ENCODE measurements at places on chromosomes 2 and 18.

DNA sequence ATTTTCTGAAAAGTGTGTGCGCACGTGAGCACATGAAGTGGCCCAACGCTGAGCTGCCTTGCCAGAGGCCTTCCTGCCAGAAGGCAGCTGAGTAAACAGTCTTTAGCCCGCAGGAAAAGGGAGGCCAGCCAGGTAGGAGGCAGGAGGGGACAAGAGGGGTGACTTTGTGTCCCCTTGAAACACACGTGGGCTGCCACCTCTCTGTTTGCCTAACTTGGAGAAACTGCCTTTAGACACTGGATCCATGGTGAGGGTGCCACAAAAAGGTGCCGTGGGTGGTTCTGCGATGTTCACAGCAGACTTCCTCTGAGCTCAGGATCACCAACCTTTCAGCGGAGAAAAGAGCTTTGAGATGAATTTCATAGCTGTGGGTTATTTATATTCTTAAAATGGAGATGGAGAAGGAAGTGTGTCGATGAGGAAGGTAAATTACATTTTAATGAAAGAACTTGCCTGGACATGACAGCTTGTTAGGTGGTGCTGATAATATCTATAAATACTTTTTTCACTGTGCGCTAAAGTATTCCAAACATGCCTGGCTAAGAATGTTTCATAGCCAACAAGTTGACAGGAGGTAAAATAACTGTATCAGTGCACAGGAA lies 36.6 kb upstream of the ASB1 start:
- peak; percentile 48 for DNase-seq

GRCh38 chr18:6731222-6731596 lies 1.7 kb downstream of the ARHGAP28 start:
- DNase-seq = peak; percentile 84

- DNase-seq = peak; percentile 85
These were observed 102.4 kb downstream of the GALNT3 start for GRCh38 chr2:165691615-165692014.

- no peak for DNase-seq
These were observed 76.9 kb upstream of the RIT2 start for GRCh38 chr18:43192408-43192807.

- DNase-seq = no peak
These were observed 115.4 kb upstream of the CDC42EP3 start for GRCh38 chr2:37786854-37787253.

- no peak for DNase-seq
These were observed 938.9 kb downstream of the CPS1 start for GRCh38 chr2:211495339-211495738.

DNA sequence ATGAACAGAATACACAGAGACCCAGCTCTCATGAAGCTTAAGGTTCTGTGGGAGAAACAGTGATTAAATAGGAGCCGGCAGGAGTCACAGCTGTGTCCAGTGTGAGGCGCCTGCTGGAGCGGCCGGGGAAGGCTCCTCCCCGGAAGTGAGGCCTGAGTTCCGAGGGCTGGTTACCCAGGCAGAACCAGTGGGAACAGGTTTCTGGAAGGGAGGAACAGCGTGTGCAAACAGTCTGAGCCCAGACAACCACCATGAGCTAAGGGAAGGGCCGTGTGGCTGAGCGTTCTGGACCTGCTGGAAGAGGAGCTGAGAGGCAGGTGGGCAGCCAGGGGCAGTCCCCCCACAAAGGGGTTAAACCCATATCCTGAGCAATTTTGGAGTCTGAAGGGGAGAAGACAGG lies 26.0 kb upstream of the NPAS2 start:
- DNase-seq = no peak

GRCh38 chr18:76233876-76234675 lies 261.0 kb downstream of the ZNF516 start:
- peak; percentile 19 for DNase-seq

GRCh38 chr2:118968961-118969733 lies 27.2 kb downstream of the MARCO start:
- no peak for DNase-seq

DNA sequence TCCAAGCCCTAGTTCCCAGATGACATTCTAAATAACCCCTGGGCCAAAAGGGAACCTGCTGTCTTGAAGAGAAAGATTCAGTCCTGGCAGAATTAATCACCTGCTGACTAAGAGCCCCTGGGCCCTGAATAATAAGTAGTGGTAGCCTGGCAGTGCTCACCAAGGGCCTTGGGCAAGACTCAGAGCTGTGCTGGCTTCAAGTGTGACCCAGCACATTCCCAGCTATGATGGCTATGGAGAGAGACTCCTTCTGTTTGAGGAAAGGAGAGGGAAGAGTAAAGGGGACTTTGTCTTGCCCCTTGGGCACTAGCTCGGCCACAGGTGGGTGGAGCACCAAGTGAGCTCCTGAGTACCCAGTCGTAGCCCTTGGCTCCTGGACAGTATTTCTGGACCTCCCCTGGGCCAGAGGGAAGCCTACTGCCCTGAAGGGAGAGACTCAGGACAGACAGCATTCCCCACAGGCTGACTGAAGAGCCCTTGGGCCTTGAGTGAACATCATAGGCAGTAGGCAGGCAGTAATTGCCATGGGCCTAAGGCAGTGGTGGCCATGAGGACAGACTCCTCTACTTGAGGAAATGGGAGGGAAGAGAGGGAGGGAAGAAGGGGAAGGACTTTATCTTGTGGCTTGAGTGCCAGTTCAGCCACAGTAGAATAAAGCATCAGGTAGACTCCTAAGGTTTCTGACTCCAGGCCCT lies 40.0 kb upstream of the INPP4A start:
- no peak for DNase-seq

- DNase-seq = no peak
These were observed 50.3 kb upstream of the ID2 start for GRCh38 chr2:8631465-8632005.

DNA sequence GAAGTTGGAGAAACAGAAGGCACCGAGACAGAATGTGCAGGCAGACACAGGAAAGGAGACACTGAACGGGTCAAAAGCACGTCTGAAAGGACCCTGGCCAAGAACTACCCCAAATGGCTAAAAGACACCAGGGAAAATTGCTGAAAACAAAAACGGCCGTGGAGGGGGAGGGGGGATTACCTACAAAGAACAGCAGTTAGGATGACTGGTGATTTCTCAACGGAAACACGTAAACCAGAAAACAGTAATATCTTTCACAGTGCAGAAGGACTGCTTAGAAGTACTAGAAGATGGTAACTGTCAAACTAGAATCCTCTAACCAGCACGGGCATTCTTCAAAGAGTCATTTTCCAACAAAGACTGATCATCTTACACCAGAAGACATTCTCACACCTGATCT lies 142.6 kb downstream of the HDAC4 start:
- DNase-seq = no peak

DNA sequence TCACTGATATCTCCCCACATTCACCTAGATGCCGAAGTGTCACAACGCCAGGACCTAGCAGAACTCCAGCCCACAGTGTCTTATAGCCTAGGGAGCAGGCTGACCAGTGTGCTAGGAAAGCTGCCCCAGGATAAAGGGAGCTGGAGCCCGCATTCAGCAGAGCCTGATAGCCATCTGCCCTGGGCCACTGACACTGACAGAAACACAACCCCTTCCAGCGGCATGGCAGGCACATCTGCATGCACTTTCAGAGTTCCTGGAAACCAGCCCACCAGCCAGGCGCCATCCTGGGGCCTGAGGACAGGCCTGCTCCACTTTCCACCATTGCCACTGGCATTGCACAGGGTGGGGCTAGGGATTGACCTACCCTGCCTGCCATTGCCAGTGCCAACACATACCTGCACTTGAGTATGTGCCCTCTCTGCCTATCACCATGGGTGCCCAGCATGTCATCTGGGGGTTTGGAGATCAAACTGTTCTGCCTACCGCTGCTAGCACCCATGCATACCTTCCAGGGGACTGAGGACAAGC lies 290.1 kb upstream of the KLHL14 start:
- DNase-seq = no peak

DNA sequence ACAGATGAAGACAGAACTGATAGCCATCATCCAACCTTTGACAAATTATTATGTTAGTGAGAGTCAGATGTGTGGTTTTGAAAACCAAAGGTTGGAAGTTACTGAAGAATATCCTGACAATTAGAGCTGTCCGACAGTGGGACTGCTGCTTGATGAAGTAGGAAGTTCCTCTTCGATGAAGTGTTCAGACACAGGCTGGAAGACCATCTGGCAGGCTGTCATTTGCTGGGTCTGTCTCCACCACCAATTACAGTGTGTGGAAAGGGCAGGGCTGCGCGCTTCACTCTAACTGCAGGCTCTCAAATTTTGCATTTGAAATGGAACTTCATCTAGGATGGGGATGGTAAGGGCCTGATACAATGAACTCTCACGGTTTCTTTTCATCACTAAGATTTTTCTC lies 313.8 kb downstream of the PIK3C3 start:
- DNase-seq = no peak

- DNase-seq = no peak
These were observed 9.7 kb upstream of the RMC1 start for GRCh38 chr18:23493654-23494053.

DNA sequence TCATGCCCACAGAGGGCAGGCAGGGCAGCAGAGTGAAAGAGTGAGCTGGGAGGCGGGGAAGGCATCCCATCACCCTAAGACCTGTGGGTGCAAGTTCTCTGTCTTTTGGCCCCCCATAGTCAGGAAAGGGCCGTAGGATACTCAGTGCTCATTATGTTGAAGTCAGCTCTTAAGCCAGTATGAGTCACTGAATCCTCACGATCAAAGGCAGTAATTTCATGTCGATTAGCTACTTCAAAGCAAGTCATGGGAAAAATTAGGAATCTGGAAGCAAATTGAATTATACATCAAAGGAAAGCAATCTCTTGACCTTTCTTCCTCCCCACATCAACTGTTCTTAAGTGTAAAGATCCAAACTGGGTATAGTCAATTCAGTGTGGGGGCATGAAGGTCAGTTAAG lies 178.9 kb downstream of the FHOD3 start:
- DNase-seq = no peak

DNA sequence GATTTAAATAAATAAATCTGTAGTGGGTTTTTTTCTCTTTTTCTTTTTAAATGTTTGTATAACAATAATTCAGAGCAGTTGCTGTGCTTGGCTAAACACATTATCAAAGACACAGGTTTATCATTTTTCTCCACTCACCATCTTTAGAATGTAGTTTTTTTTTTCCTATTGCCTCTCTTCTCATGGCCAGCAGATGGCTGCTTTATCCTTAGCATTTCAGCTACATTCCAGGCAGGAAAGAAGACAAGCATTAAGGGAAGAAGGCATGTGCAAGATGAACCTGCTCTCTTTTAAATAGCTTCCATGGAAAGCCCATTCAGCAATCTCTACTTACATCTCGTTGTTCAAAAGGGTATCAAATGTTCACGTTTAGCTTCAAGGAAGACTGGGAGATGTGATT lies 42.6 kb downstream of the ARHGAP15 start:
- peak; percentile 38 for DNase-seq

DNA sequence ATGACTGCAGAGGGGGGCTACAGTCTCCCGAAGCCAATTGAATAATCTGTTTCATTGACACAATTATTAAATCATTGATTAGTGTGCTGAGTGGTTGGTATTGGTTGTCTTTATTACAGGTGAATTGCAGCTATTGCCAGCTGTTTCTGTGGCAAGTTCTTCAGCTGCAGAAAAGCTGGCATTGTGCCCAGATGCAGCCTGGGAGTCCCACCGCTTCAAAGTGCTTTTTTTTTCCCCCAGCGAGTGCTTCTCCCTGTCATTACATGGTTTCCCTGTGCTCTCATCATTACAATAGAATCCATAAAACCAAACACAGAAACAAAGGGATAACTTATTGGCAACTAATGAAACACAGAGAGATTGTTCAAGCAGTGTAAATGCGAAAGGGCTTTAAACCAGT lies 164.7 kb downstream of the GRB14 start:
- no peak for DNase-seq

GRCh38 chr2:172743898-172744297 lies 8.3 kb downstream of the RAPGEF4 start:
- DNase-seq = no peak

DNA sequence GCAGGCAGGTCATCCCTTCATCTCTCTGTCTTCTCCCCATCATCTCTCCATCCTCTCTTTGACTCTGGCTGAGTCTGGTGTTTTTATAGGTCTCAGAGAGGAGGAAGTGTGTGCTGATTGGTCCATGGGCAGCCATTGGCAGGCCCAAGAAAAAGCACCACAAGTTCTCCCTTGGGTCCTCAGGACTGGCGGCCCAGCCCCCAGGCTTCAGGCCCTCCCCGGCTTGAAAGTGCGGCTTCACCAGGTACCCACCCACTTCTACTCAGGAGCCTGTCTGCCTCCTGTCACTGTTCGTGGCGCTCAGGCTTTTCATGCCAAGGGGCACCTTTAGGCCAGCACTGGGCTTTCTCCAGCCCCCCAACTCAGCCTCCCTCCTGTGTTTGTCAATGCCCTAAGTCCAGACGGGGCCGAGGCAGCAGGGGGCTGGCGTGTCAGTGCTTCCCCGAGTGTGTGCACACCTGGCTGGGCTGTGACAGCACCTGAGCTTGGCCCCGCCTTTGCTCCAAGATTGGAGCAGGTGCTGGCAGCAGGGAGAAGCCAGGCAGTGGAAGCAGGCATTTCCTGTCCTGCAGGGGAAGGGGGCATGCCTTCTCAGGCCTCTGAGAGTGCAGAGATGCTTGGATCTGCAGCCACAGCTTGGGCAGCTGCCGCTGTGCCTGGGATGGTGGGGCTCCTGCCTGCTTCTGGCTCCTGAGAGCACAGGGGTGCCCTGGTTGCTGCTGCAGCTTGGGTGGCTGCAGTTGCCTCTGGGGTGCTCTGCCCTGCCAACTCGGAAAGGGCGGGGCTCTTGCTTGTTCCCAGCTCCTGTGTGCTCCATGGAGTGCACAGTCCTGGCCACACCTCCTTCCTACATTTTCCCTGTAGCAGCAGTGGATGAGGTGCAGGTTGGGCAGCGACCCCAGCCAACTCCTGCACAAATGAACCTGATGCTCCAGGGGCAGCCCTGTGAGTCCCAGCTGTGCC lies 34.1 kb downstream of the FBXO48 start:
- DNase-seq = no peak

GRCh38 chr2:75647771-75648170 lies 1.2 kb downstream of the MRPL19 start:
- DNase-seq = no peak

GRCh38 chr2:133641497-133641896 lies 73.2 kb upstream of the NCKAP5 start:
- DNase-seq = peak; percentile 51

- no peak for DNase-seq
These were observed 237.6 kb downstream of the PRKCE start for GRCh38 chr2:45889053-45889452.

DNA sequence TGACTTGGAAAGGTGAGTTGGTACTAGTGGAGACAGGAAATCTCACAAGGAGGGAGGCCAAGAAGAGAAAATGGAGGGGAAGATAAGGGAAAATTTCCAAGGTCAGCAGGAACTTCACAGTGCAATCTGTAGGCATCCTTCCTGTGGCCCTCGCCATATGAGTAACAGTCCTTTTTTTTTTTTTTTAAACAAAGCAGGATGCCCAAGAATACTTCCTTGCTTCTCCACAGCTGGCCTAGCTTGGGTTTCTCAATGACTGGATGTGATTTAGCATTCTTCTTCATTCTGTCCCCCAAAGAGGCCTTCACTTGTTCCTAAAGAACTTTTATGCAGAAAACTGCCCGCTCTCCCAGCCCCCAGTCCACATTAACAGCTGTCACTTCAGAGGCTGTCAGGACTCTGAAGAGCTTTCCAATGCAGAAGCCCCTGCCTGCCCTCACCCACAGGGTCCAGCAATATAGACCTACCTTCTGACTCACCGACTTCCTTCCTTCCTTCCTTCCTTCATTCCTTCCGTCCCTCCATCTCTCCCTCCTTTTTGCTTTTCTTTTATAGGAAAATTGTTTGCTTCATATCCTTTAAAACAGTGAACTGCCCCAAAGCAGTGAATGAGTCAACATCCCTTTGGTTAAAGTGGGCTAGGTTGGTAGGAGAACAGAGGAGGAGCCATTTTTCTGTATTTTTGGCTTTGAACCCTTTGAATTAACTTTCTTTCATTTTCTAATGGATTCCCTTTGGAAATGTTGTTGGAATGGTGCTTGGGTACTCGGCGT lies 172.0 kb downstream of the MGAT5 start:
- peak; percentile 33 for DNase-seq

All from EH (cell line).